Right renal cortex interstitium (tissue), 3 donors: ENCODE measurements at places on chromosomes 7 and 10.

DNA sequence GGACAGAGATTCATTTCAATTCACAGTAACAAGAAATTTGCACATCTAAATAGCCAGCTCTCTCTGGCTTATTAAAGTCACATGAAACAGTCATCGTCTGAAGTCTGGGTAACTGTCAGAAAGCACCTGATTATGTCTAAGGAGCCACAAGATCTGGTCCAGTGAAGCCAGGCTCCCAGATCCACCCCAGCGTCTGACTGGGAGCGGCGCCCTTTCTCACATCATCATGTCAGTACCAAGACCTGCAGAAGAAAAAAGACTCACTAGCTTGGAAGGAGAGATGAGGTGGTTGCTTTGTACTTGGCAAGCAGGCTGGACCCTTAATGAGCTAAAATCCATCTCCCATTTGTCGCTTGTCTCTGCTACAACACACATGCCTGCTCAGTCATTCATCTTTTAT lies 58.4 kb downstream of the VOPP1 start:
- no peak for DNase-seq

DNA sequence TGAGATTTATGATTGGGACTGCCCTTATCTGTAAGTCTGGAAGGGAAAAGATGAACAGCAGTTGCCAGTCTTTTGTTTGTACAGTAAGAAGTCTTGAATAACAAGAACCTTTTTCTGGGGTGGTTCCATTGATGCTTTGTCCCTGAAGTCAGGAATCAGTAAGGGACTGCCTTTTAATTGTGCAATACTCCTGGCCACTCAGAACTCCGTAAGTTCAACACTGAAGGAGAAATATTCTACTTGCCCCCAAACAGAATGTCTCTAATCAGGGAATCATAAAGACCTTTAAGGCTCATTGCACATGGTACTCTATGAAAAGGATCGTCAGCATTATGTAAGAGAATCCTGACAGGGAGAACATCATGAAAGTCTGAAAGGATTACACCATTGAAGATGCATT lies 361.4 kb downstream of the EXOC4 start:
- no peak for DNase-seq

- no peak for DNase-seq
Measured at GRCh38 chr7:85479918-85480643, 293.2 kb upstream of the SEMA3D start.

DNA sequence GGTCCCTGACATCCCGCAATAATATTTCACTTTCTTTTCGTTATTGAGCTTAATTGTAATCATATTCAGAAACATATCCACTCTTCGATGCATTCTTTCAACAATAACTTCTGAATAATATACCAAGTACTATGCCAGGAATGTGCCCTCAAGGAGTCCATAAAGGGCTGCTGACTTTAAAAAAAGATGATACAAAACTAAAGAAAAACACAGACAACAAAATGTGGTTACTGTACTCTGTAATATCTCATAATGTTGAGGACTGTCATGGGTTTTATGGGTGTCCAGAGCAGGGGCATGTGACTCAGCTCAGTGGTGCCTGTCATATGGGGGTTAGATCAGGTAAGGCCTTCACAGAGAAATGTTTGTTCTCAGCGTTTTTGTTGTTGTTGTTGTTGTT lies 73.7 kb downstream of the ARL4A start:
- DNase-seq, result no peak

- DNase-seq, result no peak
Measured at GRCh38 chr10:96401036-96401435, 42.2 kb upstream of the OPALIN start.

DNA sequence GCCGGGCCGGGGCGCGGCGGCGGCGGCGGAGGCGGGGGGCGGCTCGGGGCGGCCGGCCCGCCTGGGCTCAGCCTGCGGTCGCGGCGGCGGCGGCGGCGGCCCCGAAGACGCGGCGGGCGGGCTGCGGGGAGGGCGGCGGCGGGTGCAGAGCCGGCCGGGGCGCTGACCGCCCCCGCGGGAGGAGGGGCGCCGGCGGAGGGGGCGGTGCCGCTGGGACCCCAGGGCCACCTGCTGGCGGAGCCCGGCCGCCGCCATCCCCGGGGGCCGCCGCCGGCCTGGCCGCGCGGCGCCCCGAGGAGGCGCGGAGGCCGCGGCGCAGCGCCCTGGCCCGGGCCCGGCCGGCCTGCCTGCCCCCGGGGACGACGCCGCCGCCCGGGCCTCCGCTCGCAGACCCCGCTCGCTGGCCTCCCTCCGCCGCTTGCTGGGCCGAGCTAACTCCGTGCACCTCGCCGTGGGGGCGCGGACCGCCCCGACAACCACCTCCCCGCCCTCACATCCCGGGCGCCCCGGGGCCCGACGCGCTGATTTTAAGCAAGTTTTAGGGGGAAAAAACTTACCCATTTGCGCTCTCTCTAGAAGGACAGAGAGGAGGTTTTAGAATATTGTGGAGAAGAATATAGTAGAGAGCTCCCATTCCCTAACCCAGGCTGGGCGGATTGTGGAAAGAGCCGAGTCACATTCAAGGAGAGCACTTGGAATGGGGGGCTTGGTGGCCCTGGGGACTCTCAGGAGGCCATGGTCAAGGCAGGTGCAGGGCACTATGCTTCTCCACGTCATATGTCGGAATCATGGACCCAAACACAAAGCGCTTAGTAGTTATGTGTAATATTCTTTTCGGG lies at the start of gene BEND7:
TSS of gene BEND7 (minus strand) at position 140 of the 839 bp plus-strand sequence. CDS start 481 bp downstream, outside the sequence.
- DNase-seq, result no peak

GRCh38 chr7:86949779-86950260 lies 109.6 kb downstream of the ELAPOR2 start:
- DNase-seq, result no peak

GRCh38 chr7:151611041-151611440 lies 91.3 kb upstream of the RHEB start:
- no peak for DNase-seq

- DNase-seq, result no peak
Measured at GRCh38 chr7:73577627-73578341, 595 bp downstream of the TBL2 start.

DNA sequence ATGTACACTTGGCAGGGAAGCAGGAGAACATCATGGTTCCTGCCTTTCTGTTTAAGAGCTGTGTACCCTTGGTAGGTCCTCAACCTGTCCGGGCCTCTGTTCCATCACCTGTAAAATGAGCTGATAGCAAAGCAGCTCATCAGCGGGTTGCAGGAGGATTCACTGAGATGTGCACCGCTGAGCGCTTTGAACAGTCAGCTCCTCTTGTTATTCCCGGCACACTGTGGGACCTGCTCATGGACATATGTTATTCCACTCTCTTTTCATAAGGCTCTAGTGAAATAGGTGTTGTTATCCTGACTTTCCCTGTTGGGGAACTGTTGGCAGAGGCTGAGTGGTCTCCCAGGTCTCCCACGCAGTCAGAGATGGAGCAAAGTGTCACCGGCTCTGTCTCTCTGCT lies 497.5 kb upstream of the ZMIZ1 start:
- no peak for DNase-seq

DNA sequence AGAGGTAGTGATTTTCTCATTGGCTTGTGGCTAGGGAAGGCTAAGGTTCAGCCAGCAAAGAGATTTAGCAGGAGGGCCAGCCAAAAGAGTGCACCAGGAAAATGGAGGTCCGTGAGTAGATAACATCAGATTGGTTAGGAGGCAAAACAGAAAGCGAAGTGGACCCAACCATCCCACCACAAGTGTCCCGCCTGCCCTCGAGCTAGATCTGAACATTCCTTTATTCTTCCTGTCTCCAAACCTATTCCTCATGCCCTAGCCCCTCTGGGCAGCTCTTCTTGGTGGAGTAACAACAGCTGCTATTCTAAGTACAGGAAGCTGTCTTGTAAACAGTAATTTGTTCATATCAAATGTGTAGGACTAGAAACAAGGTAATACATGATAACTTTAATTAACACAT lies 85.7 kb upstream of the BET1 start:
- no peak for DNase-seq

DNA sequence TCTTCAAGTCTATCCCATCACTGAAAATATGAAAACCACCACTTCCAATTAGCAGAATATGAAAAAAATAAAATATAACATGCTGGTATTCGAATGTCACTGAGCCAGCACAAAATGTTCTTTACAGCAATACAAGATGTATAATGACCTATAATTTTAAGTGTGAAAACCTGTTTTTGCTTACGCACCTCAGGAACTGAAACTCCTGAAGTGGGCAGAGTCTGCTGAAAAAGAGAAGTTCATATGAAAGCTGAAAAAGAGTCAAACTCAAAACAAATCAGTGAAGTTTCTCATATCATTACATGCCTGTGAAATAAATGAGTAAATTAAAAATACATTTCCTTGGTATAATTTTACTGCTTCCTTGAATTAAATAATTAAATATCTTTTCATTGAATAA lies 272.5 kb downstream of the DGKB start:
- no peak for DNase-seq

GRCh38 chr10:49177391-49178355 lies 10.5 kb downstream of the TMEM273 start:
- DNase-seq, result no peak

- no peak for DNase-seq
Measured at GRCh38 chr7:137647905-137648565, 198.7 kb downstream of the DGKI start.

GRCh38 chr10:31782701-31783100 lies 145.9 kb downstream of the ARHGAP12 start:
- no peak for DNase-seq

DNA sequence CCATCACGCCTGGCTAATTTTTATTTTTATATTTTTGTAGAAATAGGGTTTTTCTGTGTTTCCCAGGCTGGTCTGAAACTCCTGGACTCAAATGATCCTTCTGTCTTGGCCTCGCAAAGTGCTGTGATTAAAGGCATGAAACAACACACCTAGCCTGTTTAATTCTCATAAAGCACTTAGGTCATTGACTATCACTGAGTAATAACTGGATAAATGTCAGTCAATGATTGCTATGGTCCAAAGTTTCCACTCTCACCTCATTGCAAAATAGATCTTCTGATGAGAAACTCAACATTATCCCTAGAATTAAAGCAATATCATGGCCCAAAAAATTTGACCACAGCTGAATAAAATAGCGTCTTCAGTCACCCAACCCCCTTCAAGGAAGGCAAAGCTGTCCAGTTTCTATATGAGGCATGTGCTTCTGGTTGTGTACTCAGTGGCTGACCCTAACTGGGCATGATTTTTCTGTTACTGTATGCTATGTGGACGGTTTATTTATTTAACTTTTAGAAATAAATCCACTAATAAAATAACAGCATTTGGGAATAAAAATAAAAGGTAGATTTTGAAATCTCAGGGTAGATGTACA lies 86.5 kb upstream of the LRRN3 start:
- no peak for DNase-seq

GRCh38 chr10:68348265-68348741 lies 15.6 kb upstream of the PBLD start:
- no peak for DNase-seq

DNA sequence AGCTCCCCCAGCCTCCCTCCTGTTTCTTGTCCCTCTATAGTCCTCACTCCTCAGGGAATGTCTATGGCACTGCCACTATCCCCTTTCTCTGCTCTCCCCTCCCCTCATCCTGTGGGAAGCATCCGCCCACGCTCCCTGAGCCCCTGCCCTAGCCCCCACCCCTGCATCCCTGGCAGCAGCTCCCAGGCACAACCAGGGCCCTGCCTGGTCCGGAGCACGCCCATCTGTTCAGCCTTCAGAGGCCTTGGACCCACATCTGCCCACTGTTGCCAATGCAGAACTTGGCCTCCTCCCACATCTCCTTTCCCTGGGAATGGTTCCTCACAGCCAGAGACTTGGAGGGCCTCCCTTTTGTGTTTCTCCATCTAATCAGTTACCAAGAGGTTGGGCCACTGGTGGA lies 20.4 kb upstream of the TBRG4 start:
- no peak for DNase-seq

- no peak for DNase-seq
Measured at GRCh38 chr10:125102246-125102645, 58.1 kb downstream of the CTBP2 start.

- no peak for DNase-seq
Measured at GRCh38 chr10:3090914-3091787, 23.8 kb downstream of the PFKP start.

DNA sequence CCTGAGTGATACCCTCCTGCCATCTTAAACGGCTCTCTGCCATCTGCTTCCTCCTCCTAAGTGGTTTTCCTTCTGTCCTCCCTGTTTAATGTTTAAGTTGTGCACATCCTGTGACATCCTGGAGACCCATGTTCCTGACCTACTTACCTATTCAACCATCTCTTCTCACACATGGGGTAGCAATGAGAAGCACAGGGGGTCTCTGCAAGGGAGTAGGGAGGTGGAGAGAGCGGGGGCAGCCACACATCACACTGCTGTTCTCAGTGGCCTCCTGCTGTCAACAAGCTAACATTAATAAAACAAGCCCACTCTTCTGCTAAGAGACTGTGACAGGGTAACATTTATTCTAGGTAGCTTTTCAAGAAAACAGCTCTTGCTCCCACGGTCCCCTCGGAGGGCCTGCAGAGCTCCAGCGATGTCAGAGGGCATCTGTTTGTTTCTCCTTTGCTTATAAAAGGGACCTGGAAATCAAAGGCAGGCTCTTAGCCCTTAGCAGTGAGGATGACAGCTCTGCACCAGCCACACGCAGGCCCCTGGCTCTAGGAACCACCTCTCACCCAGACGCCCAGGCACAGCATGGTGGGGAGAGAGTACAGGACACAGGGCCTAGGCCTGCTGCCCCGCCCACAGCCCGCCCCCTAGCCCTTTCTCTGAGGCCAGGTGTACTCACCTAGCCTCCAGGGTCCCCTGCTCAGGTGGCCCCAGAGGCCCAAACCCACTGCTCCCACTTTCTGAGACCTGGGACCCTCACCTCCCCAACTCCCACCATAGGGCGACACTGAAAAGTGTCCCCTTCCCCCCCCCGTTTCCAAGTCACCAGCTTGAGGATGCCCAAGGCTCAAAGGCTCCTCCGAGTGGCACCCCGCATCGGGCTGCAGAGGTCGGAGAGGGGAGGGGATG lies 943 bp upstream of the SLC18A2 start:
- DNase-seq, result no peak

DNA sequence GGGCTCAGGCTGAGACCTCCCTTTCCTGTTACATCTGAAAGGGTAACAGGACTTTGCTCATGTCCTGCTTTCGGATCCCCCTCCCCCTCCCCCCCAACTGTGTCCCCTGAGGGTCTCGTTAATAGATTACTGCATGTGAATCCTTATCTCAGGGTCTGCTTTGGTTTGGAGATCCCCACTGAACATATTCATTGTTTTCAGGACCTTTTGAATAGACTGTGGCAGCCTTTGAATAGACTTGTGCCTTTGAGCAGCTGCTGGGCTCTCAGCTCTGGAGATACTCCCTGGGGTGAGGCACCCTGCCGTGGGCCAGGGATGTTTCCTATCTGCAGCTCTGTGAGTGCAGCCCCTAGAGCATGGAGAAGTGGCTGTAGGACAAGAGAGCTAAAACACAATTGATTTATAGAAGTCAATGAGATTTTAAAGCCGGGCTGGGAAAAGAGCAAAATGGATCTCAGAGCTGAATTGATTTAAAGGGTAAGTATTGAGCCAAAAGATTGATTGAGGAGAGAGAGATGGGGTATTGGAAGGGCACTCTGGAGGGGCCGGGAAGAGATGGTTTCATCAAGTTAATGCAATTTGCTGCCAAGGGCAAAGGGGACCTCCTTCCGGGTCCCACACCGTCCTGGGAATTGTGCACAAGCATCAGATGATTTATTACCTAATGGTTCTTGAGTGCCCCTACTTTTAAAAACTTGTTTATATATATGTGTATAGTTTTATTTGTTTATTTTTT lies 9.9 kb downstream of the ARHGAP22 start:
- DNase-seq, result no peak
